ENCODE measurements at places on chromosomes 6 and 20. TPM values are rescaled to one million over a fixed set of nuclear protein-coding genes. Genes with fewer than 3 reads are reported as not detected.

WRNIP1 gene
- total RNA-seq: 49.9 TPM

HLA-DQA1 gene
- 0.40 TPM for total RNA-seq

ANKRD6 gene
- 12.3 TPM for total RNA-seq

BACH2 gene
- under 0.01 TPM for total RNA-seq

OR2J3 gene
- not detected for total RNA-seq

LGSN gene
- 0.12 TPM for total RNA-seq

CTCFL gene
- not detected for total RNA-seq

PDE10A gene
- total RNA-seq: 20.0 TPM

STMND1 gene
- total RNA-seq: not detected

HLA-DMB gene
- total RNA-seq: not detected
